ENCODE measurements at places on chromosomes 12 and 14.

- DNase-seq: peak; percentile 35
These were observed 590 bp downstream of the DDIT3 start for GRCh38 chr12:57519796-57520052.

- no peak for DNase-seq
These were observed 172.2 kb downstream of the PTPRO start for GRCh38 chr12:15494329-15495046.

- DNase-seq: no peak
These were observed 273.9 kb downstream of the TRHDE start for GRCh38 chr12:72546106-72546505.

GRCh38 chr14:46769292-46769691, 117.7 kb upstream of the RPL10L start:
- DNase-seq: peak; percentile 48

GRCh38 chr14:67721875-67722274, 20.2 kb downstream of the RDH12 start:
- DNase-seq: no peak

DNA sequence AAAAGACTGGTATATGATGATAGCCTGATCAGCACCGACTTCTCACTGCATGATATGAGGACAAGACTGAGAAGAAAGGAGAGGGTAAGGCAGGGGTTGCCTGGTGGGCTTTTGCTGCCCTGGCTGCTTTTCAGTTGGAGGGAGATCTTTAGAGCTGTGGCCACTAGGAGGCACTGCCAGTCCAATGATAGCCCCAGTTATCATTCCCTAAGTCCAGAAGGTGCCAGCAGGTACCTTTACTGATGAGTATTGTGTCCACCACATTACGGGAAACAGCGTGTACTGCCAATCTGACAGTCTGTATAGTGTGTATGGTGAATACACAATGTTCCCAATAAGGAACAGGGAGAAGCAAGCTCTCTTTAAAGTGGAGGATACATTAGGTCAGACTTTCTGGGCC, 55.8 kb upstream of the CCDC175 start:
- peak; percentile 27 for DNase-seq

DNA sequence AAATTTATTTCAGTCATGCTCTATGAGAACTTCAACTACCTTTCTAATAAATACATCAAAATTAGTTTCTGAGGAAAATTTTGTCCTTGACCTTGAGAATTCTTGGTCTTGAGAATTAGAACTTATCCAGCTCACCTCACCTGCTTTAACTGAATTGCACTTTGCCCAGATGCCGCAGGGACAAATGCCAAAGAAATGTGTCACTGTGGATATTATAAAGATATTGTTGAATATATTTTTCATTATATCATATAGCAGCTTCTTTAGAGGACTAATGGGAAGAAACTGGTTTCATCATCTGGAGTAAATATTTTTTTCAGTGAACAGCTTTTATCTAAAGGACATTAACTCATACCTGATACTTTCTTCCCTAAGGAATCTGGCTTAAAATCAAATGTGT, 54.1 kb downstream of the LRP6 start:
- no peak for DNase-seq

- no peak for DNase-seq
These were observed 103.1 kb downstream of the PRICKLE1 start for GRCh38 chr12:42486407-42486806.
